ENCODE measurements at places on chromosomes 5 and 9. TPM values are rescaled to one million over a fixed set of nuclear protein-coding genes. Genes with fewer than 3 reads are reported as not detected.

Gene SCGB3A2
- total RNA-seq: not detected

Gene APBB3
- 10.5 TPM for total RNA-seq

Gene S1PR3
- 9.3 TPM for total RNA-seq

Gene BRD3
- 23.7 TPM for total RNA-seq

Gene SOHLH1
- total RNA-seq: not detected

Gene SLCO4C1
- 0.19 TPM for total RNA-seq

Gene PPP3R2
- not detected for total RNA-seq

Gene PCDHA10
- total RNA-seq: 0.11 TPM

Gene NSMF
- total RNA-seq: 38.1 TPM

Gene ROR2
- 12.6 TPM for total RNA-seq

Gene LRRC26
- total RNA-seq: 3.7 TPM

Gene FST
- 5.0 TPM for total RNA-seq

Gene CRB2
- not detected for total RNA-seq

Gene MARCHF3
- total RNA-seq: 5.3 TPM

Gene ZDHHC12
- 76.4 TPM for total RNA-seq

Gene CMYA5
- 3.6 TPM for total RNA-seq

Gene WNT8A
- total RNA-seq: not detected

Gene RHOBTB3
- total RNA-seq: 4.7 TPM

Gene CIZ1
- total RNA-seq: 74.6 TPM

Gene RFX3
- 0.91 TPM for total RNA-seq

Gene OBP2B
- not detected for total RNA-seq

Gene RAD23B
- 78.5 TPM for total RNA-seq

Gene PCDHA9
- total RNA-seq: not detected

Gene ZNG1F
- 16.5 TPM for total RNA-seq

Gene ENTPD2
- total RNA-seq: 0.57 TPM

Gene MUSK
- 0.15 TPM for total RNA-seq

Gene SELENOP
- 322 TPM for total RNA-seq

Gene PCSK1
- 1.1 TPM for total RNA-seq

Gene FBLL1
- not detected for total RNA-seq

Gene PLPPR1
- total RNA-seq: not detected
